ENCODE measurements at places on chromosomes 3 and 15.
A peak's percentile ranks its signal among the peaks of the same experiment; 100 is the strongest.

GRCh38 chr3:64601824-64602223 lies 86.0 kb downstream of the ADAMTS9 start:
- no peak for DNase-seq

DNA sequence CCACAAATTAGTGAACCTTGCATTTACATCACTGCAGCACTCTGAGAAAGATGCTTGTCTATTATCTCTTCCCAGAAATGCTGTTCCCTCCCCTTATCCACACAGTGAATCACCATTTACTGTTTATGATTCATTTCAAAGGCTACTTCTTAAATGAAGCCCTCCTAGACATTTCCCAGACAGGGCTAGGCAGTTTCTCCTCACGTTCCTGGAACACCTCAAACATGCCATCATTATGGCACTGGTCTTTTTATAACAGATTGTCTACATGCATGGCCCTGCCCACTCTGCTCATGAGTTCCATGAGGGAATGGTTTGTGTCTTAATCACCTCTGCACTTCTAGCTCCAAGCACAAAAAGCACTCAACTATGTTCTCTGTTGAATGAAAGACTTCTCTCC lies 32.2 kb upstream of the TM2D3 start:
- DNase-seq, result peak; percentile 90

GRCh38 chr3:142888481-142889211 lies at the start of gene PCOLCE2:
Gene PCOLCE2, minus strand, starts transcription at chr3:142889083. Its CDS starts 187 bp downstream, at chr3:142888896.
- peak; percentile 14 for DNase-seq

DNA sequence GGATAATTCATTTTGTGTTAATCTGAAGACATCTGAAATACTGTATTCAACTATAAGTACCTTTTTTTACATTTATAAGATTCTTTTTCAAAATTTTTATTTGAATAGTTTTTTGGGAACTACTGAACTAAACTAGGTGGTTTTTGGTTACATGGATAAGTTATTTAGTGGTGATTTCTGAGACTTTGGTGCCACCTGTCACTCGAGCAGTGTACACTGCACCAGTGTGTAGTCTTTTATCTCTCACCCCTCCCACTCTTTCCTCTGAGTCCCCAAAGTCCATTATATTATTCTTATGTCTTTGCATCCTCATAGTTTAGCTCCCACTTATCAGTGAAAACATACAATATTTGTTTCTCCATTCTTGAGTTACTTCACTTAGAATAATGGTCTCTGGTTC lies 57.6 kb downstream of the CD86 start:
- no peak for DNase-seq

DNA sequence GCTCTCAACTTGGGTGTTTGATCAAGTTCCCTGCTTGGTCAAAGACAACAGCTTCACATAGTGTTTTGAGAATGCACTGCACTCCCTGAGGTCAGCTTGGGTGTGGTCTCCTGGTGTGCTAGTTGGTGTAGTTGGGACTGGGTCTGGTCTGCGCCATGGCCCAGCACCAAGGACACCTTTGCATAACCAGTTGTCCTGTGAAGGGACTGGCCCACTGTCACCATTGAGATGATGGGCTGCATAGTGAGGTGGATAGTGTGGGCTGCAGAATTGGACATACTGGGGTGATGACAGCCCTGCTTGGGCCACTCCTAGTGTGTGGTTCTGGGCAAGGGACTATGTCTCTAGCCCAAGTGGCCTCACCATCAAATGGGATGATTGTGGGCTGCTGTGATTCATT lies 9.5 kb downstream of the RPSA start:
- DNase-seq, result no peak

GRCh38 chr15:40182358-40183029 lies 21.6 kb downstream of the BUB1B start:
- no peak for DNase-seq

GRCh38 chr3:187689984-187690383 lies 12.4 kb downstream of the RTP2 start:
- DNase-seq, result peak; percentile 66

DNA sequence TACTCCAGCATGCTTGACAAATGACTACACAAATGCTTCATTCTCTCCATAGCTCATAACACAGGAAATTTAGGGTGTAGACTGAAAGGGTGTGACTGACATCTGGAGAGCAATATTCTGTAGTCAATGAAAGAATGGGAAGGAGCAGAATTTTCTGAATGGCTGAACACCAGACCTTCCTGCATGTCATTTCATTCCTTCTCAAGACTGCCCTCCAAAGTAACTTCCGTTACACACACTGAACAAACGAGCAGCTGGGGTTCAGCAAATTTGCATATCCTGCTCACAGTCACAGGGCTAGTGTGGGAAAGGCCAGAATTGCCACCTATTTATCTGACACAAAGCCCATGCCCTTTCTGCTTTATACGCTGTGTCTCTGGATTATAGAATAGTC lies 325.0 kb upstream of the CFAP20DC start:
- no peak for DNase-seq

- DNase-seq, result peak; percentile 17
Observed at GRCh38 chr15:89863918-89864317, 29.9 kb downstream of the AP3S2 start.

DNA sequence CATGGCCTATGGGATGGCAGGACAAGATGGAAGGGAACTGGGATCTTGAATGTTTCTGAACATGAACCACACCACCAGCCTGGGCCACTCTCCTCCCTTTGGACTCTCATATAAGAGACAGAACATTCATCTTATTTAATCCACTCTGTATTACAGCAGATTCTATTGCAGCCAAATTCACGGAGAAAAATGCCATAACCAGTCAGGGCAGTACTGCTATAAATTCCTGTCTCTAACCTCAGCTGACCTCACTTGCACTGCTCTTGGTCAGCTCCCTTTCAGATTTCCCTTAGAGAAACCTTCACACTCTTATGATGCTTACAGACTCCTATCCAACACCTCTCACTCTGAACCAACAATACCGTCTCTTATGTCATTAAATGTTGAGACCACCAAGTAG lies 101.4 kb downstream of the RYK start:
- DNase-seq, result peak; percentile 22

GRCh38 chr15:78438619-78439285 lies 736 bp downstream of the IREB2 start:
- DNase-seq, result peak; percentile 28

GRCh38 chr3:142563496-142563997 lies 15.0 kb downstream of the ATR start:
- DNase-seq, result no peak

DNA sequence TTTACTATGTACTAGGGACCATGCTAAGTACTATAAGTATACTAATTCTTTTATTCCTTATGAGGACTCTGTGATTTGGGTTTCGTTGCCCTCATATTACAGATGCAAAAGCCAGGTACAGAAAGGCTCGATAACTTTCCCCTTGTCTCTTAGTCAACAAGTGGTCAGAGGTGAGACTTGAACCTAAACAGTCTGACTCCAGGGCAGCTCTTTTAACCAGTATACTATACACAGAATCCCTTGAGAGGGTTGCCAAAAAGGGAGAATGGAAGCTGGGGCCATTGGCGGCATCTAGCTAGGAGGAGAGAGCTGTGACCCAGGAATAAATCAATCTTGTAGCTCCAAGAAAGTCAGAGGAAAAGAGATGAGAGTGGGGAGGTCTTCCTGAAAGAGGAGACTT lies 92.4 kb downstream of the TOP2B start:
- DNase-seq, result no peak

DNA sequence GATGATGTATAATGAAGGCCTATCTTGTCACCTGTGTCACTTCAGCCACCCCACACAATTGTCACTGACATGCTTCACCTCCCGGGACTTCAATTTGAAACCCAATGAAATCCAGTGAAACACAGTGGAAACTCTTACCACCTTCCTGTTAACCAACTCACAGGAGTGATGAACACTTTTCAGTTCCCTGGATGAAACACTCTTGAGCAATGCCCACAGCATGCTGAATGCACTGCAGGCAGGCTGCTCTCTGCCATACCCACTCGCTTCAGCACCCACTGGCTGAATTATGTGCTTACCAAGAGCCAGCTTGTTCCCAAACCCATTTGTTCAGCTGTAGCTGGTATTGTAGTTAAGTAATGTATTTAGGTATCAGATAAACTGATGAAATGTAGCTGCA lies 47.0 kb downstream of the MAP2K1 start:
- peak; percentile 52 for DNase-seq

GRCh38 chr3:6287088-6287875 lies 573.6 kb upstream of the GRM7 start:
- DNase-seq, result no peak

GRCh38 chr3:79515072-79515471 lies 252.7 kb downstream of the ROBO1 start:
- DNase-seq, result no peak

DNA sequence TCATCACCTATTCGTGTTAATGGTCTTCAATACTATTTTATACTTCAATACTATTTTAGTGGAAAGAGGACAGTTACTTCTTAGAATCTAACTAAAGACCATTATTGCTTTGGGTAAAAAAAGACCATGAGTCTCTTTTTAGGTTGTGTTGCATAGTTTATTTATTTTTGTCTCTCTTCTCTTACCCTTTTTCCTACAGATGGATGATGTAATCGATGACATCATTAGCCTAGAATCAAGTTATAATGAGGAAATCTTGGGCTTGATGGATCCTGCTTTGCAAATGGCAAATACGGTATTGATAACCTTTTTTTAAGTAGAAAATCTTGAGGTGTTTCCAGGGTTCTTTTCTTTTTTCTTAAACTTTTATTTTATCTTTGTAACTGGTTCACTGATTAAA lies 58.5 kb upstream of the SAMMSON start:
- peak; percentile 23 for DNase-seq

GRCh38 chr3:77411334-77411733 lies 371.4 kb downstream of the ROBO2 start:
- no peak for DNase-seq

- no peak for DNase-seq
Observed at GRCh38 chr3:160130071-160130470, 95.2 kb upstream of the C3orf80 start.

DNA sequence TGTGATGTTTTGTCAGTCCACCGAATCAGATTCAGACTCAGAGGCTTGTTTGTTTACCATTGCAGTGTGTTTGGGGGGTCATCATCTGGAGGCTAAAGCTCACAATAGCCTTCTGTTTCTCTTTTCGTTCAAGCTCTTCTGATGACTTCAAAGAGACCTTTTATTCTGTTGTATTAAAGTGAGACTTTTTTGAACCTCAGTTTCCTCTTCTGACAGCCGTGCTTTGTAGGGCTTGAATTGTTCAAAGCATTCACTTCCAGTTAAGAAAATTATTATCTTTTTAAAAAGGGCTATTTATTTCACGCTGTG lies 1.3 kb downstream of the PXK start:
- DNase-seq, result no peak

GRCh38 chr3:61417352-61417751 lies 144.0 kb upstream of the PTPRG start:
- DNase-seq, result peak; percentile 10

GRCh38 chr3:82736696-82737277 lies 975.3 kb upstream of the GBE1 start:
- DNase-seq, result no peak

GRCh38 chr3:168472783-168473182 lies 377.1 kb upstream of the GOLIM4 start:
- no peak for DNase-seq

DNA sequence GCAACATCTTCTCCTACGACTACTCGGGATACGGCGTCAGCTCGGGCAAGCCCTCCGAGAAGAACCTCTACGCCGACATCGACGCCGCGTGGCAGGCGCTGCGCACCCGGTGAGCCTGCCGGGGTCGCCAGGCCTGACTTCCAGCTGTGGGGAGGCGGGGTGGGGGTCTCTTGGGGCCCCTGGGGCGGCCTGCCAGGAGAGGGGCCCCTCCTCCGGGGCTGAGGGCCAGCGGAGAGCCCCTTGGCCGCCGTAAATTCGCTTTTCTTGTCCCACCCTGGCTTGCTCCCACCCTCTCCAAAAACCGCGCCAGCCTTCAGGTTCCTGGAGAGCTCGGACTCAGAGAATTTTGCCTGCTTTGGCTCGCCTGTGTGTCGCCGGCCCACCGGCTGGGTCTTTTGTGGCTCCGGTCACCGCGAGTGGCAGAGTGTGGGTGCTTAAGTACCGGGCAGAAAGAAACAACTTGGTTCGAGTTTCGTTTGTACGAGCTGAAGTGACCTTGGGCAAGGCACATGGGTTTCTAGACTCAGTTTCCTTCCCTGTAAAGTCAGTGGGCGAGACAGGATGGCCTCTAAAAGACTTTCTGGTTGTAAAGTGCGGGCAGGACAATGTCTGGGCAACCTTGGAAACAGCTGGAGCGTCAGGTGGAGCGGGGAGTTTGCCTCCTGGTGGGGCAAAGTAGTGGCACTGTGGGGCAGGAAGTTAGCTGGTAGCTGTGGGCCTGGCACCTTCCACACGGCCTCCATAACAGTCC lies 976 bp downstream of the ABHD17C start:
- peak; percentile 32 for DNase-seq

- DNase-seq, result no peak
Observed at GRCh38 chr3:62241279-62241678, 132.1 kb downstream of the FEZF2 start.

DNA sequence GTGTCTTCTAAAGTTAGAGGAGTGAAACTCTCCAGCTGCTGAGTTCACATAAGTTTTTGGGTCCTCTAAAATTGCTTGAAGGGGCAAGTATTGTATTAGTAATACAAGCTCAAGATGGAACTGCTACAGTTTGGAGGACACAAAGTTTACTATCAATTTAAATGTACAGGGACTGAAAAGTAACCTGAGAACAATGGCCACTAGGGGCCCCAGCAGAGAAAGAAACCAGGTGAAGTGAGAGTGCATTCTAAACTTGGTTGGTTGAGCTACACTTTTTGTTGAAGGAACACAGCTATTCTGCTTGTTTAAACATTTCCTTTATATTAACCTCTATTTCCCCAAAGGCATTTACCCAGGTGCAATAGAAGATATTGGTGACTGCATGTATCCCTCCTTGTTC lies 755.5 kb downstream of the GBE1 start:
- DNase-seq, result no peak

GRCh38 chr3:134255404-134255803 lies 4.7 kb upstream of the RYK start:
- no peak for DNase-seq

GRCh38 chr3:11568503-11569155 lies 75.1 kb downstream of the VGLL4 start:
- DNase-seq, result peak; percentile 87

DNA sequence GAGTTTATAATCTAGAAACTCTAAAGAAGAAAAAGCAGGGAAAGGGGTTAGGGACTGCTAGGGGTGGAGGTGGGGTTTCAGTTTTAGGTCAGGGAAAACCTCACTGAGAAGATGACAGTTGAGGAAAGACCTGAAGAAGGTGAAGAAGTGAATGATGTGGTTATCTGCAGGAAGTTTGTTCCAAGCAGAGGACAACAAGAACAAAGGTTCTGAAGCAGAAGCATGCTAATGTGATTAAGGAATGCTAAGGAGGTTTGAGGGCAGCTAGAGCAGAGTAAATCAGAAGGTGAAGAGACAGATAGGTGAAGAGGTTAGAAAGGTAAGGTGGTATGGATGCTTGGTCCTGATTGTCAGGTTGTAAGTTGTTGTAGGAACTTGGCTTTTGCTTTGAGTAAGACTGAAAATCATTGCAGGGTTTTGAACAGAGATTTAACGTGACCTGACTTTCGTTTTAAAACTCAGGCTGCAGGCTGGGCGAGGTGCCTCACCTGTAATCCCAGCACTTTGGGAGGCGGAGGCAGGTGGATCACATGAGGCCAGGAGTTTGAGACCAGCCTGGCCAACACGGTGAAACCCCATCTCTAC lies 8.6 kb downstream of the OXSR1 start:
- no peak for DNase-seq
